Small intestine (tissue), 16 donors: ENCODE measurements at places on chromosomes 12 and 14.

- no peak for DNase-seq
These were observed 2.6 kb upstream of the PRKAB1 start for GRCh38 chr12:119665164-119665929.

DNA sequence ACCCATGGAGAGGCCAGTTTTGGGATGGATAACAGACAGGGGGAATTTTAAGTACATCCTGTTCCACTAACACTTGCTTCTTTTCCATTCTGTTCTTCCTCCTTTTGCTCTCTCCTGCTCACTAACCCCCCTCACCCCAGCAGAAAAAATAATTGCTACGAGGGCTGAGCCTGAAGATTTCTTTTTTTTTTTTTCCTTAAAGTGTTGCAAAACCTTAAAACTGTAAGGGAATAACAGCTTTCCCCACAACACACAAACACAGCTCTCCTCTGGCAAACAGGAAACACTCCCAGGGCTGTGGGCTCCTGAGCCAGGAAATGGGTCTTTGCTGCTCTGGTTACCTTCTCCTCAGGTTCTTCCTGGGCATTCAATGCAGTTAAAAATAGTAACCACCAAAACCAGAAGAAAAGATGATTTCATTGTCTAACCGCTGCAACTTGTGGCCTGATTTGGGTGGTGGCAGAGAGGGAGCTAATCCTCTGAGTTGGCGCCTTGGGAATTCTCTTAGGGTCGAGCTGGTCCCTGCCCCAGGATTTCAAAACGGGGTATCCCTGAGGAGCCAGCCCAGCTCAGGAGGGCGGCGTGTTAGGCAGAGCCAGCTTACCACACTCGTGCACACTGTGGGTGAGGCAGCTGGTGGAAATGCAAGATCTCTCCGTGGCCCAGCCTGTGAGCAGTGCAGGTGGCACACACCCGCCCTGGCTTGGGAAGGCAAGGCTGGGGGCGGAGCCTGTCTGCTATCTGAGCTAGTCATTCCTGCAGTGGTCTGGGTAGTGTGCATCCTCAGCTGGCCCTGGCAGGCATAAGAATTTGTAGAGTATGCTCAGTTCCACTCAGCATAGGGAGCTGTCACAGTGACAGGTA lies 17.1 kb upstream of the EMP1 start:
- peak; percentile 85 for DNase-seq

DNA sequence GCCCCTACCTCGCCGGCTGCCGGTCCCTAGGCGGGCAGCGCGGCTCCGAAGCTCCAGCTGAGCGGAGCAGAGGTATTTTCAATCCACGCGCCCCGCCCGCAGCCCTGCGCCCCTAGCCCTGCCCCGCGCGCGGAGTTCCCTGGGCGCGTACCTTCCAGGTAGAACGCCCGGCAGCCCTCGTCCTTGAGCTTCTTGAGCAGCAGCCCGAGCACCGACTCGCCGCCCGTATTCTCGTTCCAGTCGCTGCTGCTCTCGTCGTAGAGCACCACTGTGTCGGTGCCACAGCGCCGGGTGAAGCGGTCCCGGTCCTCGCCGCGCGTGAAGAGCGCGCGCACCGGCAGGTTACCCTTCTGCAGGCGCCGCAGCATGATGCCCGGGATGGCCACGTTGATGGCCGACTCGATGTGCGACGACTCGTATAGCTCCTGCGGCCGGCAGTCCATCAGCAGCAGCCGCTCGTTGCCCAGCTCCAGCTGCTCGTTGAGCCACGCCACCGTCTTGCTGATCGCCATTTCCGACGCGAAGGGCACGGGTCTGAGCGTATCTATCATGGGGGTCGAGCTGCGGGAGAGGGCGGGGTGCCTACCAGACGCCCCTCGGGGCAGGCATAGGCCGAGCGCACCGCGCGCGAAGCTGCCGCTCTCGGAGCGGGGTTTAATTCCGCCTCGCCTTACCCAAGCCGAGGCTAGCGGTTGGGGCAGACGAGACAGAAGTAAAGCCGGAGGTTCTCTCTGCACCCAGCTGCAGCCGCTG lies 636 bp downstream of the DUSP6 start:
- peak; percentile 40 for DNase-seq

GRCh38 chr14:22231018-22231417 lies 358.0 kb downstream of the DAD1 start:
- no peak for DNase-seq

DNA sequence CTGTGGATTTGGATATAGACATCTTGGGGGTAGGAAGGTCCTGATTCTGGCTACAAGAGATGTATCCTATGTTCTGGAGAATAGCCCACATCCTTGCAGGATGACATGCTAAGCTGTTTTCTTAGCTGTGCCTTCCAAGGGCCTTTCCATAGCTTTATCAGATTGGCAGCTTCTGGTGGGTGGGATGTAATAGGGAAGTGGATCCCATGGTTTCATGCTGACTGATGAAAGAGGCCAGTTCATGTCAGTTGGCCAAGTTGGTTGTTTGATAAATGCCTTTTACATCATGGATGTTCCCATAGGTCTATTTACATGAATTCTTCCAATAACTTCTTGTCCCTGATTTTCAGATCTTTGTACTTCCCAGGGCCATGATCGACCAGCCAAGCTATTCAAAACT lies 169.1 kb upstream of the RMST start:
- DNase-seq: no peak

GRCh38 chr14:100030452-100031153 lies 34.6 kb upstream of the EVL start:
- DNase-seq: peak; percentile 32
